ENCODE measurements at places on chromosomes 12 and 14.

- DNase-seq = no peak
Measured at GRCh38 chr14:29650554-29651269, 276.9 kb downstream of the PRKD1 start.

DNA sequence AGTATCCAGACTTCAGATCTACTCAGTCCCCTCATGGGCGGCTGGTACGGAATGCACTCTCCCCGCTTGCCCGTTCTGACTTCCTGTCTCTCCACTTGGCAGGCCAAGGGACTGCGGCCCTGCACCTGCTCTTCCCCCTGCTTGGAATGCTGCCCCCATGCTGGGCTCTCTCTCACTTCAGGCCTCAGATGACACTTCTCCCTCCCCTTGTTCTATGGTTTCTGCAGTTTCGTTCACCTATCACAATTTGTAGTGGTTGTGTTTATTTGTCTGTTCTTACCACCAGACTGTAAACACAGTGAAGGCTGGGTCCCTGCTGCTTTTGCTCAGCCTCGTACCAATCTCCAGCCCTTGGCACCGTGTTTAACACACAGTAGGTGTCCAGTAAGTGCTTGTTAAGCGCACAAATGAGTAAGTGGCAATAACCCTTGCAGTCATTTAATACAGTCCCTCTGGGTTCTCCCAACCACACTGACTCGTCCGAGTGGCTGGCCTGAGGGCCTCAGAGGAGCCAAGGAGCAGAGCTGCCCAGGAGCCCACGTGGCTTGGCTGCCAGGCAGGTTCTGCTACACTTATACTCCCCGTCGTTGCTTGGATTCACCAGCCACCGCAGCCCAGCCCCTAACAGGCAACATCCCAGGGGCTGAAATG lies 11.8 kb downstream of the SLC6A12 start:
- DNase-seq = no peak

DNA sequence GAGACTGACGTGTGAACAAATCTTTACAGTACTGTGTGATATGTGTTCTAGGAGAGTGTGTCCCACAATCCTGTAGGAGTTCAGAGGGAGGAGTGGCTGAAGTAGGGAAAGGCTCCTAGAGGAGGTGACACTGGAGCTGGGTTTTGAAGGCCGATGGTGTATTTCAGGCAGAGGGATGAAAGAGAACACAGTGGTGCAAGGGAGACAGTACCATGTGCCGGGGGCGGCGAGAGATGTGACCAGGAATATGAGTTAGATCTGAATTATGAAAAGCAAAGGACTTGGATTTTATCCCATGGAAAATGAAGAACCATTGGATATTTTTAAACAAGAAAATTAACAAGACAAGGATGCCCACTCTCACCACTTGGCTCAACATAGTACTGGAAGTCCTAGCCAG lies 77.0 kb upstream of the ESRRB start:
- DNase-seq = no peak

- DNase-seq = no peak
Measured at GRCh38 chr12:122946690-122947341, 19.4 kb downstream of the ABCB9 start.

DNA sequence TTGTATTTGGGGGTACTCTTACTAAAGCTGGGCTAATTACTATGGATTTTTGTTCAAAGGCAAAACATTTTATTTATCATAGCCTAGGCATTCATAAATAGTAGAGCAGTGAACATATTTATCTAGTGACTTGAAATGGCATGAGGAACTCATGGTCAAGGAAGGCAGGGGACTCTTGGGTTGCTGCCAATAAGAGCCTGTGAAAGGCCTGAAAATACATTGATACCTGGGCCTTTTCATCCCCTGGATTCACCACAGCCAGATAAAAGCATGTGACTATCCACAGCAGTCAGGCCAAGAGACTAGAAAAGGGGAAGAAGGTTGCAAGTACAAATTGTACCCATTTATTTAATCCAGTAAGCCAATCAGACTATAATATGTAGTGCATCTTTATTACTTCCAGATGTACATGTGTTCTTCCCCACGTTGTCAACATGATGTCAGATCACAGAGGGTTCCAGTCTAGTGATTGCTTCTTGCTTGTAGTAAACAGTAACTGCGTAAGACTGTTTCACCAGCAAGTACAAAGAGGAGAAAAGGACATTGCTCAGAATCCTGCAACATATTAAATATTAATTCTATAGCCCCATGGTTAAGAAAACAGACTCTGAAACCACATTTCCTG lies 409.7 kb downstream of the NOVA1 start:
- no peak for DNase-seq

GRCh38 chr12:84411031-84411430 lies 501.6 kb downstream of the SLC6A15 start:
- DNase-seq = no peak

DNA sequence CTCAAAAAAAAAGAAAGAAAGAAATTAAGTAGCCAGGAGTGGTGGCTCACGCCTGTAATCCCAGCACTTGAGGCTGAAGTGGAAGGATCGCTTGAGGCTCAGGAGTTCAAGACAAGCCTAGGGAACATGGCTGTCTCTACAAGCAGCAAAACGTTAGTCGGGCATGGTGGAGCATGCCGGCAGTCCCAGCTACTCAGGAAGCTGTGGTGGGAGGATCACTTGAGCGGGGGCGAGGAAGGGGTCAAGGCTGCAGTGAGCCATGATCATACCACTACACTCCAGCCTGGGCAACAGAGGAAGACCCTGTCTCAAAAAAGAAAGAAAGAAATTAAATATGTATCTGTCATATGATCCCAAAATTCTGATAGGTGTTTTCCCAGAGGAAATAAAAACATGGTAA lies 5.3 kb downstream of the RAD52 start:
- no peak for DNase-seq

- peak; percentile 41 for DNase-seq
Measured at GRCh38 chr12:69688471-69689427, 10.4 kb downstream of the BEST3 start.

DNA sequence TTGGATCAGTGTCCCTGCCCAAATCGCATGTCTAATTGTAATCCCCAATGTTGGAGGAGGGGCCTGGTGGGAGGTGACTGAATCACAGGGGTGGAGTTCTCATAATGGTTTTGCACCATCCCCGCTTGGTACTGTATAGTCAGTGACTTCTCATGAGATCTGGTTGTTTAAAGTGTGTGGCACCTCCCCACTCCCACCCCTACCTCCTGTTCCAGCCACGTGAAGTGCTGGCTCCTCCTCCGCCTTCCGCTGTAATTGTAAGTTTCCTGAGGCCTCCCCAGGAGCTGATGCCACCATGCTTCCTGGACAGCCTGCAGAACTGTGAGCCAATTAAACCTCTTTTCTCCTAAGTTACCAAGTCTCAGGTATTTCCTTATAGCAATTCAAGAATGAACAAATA lies 67.2 kb downstream of the FERMT2 start:
- DNase-seq = no peak

- no peak for DNase-seq
Measured at GRCh38 chr14:61107869-61108493, 126.9 kb downstream of the SLC38A6 start.

DNA sequence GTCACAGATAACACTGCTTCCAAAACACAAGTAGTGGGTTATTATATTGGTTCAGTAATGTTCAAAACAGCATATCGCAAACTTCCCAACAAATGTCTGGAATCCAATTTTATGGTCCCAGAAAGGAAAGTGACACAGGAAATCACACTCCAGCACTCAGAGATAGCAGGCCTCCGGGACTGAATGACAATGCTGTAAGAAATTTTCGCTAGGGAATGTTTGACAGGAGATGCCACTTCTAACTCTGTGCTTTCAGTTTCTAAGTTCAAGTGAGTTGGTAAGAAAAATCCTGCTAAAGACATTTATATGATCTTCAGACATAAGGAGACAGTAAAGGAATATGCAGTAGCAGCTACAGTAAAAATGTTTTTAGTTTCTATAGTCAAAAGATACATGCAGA lies 93.2 kb downstream of the SLC2A13 start:
- DNase-seq = no peak

GRCh38 chr12:18721452-18721851 lies 16.4 kb downstream of the PLCZ1 start:
- DNase-seq = no peak

- peak; percentile 30 for DNase-seq
Measured at GRCh38 chr14:74503291-74503937, 9.8 kb downstream of the ISCA2 start.

- no peak for DNase-seq
Measured at GRCh38 chr14:92615451-92615850, 101.9 kb downstream of the RIN3 start.

DNA sequence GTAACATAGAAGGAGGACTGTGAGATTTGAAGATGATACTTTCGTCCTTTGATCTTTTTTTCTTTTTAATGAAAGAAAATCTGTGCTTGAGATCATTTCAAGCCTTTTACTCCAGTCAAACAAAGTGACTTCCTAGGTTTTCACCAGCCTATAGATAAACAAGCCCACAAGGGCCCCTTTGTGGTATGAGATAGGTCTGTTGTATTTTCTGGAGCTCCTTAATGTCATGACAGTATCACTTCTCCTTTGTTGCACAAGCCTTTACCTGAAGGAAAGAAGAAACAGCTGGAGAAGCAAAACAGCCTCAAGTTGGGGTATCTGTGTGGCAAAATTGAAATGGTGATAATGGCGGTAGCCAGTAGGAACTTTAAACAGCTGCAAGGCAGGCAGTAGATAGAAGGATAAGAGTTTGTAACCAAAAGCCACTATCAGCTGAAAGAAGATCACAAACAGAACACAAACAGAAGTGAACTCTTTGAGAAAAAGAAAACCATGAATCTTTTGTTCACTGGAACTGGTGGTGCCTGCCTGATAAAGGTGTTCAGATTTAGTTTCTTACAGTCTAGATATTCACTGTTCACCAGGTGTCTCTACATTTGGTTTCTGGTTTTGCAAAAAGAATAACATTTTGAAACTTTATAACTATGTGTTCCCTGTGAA lies 96.8 kb downstream of the LGR5 start:
- no peak for DNase-seq

DNA sequence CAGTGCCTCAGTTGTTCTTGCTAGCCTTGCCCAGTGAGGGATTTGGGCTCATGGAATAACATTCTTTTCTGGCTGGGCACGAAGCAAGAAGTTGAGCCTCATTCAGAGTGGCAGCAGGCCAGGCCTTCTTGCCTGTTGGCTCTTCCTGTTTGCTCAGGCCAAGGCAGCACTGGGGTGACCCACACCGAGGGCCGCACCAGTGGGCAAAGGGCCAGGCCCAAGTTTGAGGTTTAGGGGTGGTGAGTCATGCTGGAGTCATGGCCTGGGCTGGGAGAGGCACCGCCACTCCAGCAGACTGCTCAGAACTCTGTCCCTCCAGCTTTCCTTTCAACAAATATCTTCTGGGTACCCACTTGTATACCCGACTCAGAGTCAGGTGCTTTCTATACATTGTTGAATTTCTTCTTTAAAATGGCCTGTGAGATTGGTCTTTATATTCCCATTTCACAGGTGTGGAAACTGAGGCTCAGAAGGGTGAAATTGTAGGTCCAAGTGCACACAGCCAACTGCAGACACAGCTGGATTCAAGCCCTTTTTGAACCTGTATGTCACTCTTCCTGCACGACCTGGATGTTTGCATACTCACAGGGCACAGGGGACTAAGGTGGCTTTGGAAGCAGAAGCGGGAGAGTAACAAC lies 279.4 kb downstream of the FOXN3 start:
- DNase-seq = no peak

GRCh38 chr14:21525571-21525961 lies 580 bp downstream of the SALL2 start:
- DNase-seq = no peak

DNA sequence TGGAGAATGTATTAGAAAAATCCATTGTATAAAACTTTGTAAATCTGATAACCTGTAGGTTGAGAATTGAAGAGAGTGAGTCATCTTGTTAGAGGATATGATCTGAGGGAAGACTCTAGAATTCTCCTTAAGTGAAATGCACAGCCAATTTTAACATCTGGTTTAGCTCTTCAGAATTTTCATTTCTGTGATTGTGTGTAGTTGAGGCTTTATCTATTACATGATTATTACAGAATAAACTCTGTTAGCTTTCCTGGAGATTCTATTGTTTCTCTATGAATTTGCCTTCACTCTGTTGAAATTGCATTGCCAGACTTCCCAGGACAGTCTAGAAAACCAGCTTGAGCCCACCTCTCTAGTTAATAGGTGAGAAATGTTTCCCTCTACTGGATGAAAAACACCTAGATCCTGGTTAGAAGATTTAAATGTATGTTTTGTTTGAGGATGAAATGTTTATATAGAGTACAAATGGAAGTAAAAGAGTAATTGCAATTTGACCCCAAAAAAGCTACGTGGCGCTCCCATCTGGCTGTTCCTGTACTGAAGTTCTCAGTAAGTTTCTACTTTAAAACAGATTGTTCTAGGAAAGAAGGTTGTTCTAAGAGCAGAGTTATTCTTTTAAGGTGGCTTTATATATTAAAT lies 2.9 kb downstream of the NUDT4 start:
- DNase-seq = no peak

DNA sequence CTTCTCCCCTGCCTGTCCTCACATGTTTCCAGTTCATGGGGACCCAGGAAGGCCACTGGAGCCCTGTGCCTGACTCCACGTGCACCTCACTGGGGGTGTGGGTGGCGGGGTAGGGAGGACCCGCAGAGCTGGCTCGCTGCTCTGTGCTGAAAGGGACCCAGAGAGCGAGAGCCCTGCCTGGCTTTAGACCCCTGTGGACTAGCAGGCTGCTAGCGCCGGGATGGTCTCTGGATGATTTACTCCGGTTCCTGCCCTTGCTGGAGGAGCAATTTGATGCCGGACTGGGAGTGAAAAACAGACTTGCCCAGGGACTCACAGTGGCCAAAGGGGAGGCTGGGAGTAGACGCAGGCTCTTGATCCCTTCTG lies 49.0 kb downstream of the NTF3 start:
- DNase-seq = no peak

DNA sequence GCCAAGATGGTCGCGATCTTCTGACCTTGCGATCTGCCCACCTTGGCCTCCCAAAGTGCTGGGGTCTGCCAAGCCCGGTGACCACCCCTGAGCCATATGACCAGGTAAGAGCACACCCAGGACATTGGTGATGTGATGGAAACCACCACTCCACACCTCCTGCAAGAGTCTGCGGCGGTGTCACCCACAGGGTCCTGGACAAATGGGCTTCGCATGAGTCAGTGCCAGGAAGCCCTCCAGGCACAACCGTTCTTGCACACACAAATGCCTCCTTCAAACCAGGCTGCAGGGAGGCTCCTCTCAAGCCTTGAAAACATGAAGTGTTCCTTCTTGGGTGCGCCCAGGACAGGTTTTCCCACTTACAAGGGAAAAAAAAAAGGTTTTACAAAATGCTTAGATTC lies 16.6 kb downstream of the PITPNM2 start:
- DNase-seq = no peak

GRCh38 chr12:18700271-18700670 lies 37.5 kb downstream of the PLCZ1 start:
- no peak for DNase-seq

DNA sequence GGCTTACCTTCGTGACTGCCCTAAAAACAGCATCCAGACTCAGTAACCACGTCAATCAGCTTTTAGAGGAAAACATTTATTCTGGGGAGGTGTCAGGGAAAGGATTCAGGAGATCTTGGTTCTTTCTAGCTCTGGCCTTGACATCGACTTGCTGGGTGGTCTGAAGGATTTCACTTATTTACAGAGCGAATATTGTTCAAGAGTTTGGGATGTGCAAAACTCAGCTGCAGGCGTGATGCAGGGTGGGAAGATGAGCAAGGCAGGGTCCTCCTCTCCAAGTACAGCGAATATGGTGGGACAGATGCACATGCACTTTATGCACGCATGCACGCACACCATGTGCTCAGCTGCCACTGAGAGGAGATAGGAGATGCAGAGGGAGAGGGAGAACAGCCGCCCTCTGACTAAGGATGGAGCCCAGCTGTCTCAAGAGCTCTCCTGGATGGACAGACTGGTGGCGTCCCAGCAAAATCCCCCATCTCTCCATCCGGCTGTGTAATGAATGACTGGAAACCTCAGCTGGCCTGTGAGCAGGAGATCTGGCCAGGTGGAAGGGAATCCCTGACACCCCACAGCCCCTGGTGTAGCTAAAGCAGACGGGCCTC lies 24.4 kb upstream of the BDKRB1 start:
- no peak for DNase-seq

Data from mesothelial cell of epicardium (in vitro differentiated cells).